ENCODE measurements at places on chromosomes 4 and X.

- DNase-seq, result no peak
These were observed 92.9 kb downstream of the BCOR start for GRCh38 chrX:40004921-40005291.

DNA sequence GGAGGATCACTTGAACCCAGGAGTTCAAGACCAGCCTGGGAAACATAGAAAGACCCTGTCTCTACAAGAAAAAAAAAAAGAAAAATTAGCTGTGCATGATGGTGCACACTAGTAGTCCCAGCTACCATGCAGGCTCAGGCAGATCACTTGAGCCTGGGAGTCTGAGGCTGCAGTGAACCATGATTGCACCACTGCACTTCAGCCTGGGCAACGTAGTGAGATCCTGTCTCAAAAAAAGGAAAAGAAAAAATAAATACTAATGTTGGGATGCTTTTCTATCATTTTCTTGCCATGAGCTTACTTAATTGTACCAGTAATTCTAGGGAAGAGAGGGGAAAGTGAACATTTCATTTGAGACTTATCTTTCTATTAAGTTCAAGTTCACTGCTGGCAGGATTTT lies 19.8 kb downstream of the DCUN1D4 start:
- DNase-seq, result no peak

DNA sequence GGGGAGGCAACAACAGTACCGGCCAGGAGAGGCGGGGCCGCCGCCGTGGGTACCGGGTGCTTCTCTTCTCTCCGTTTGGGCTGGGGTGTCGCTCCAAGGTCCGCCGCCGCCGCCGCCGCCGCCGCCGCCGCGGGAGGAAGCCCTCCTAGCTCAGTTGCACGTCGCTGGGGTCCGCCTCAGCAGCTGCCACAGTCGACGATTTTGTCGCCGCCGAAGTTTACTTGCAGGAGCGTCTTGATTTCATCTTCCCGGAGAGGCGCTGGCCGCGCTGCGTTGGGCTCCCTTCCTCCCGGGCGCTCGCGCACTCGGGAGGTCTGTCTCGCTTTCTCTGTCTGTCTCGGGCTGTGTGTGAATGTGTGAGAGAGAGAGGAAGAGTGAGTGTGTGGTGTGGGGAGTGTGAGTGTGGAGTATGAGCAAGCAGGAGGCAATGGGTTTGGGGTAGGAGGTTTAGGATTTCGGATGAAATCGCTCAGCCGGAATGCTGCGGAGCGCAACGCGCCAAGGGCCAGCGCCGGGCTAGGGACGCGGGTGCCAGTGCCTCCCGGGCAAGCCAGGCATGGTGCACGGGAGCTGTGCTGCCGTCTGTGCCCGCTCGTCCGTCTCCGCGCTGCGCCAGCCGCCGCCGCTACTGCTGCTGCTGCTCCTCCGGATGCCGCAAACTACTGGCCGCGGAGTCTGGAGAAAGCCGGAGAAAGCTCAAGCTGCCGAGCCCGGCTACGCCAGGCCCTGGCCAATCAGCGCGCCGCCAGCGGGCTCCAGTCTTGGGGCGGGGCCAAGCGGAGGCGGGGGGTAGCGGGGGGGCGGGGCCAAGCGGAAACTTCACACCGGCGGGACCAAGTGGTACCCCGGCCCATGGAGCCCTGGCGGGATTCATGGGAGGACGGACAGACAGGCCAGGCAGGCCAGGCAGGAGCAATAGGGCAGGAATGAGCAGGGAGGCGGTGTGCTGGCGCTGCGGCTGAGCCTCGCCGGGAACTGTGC lies at the start of gene PCDH19:
PCDH19 (minus strand) TSS at position 664 of the 981 bp plus-strand sequence. CDS start 1,676 bp downstream, outside the sequence.
- DNase-seq, result peak; percentile 15

- no peak for DNase-seq
These were observed 103.1 kb upstream of the GPRIN3 start for GRCh38 chr4:89410687-89411086.

- DNase-seq, result no peak
These were observed 49.5 kb downstream of the PHEX start for GRCh38 chrX:22081475-22082092.

- DNase-seq, result no peak
These were observed 55.5 kb downstream of the WFS1 start for GRCh38 chr4:6324999-6325787.

GRCh38 chr4:128310266-128310697 lies 22.7 kb upstream of the PGRMC2 start:
- DNase-seq, result no peak

DNA sequence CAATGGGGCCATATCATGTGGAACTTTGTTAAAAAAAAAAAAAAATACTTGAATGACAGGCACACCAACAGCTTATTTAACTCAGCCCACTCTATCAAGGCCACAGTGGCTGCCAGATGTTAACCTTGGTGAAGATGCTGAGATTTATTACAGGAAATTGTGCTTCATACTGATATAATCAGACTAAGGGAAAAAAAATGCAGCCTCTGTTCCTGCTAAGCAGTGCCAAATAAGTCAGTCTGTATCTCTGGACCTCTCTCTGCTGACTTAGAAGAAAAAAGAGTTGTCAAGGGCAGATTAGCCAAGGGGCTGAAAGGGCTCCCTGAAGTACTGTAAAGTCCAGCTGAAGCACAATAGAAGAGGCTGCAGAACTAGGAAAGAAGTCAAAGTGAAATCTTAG lies 677.7 kb upstream of the HTR2C start:
- DNase-seq, result no peak

GRCh38 chr4:176188654-176189053 lies 6.7 kb downstream of the SPATA4 start:
- no peak for DNase-seq

GRCh38 chr4:656436-657337 lies 17.4 kb downstream of the ATP5ME start:
- no peak for DNase-seq

- no peak for DNase-seq
These were observed 37.8 kb downstream of the SNX25 start for GRCh38 chr4:185247151-185247550.

DNA sequence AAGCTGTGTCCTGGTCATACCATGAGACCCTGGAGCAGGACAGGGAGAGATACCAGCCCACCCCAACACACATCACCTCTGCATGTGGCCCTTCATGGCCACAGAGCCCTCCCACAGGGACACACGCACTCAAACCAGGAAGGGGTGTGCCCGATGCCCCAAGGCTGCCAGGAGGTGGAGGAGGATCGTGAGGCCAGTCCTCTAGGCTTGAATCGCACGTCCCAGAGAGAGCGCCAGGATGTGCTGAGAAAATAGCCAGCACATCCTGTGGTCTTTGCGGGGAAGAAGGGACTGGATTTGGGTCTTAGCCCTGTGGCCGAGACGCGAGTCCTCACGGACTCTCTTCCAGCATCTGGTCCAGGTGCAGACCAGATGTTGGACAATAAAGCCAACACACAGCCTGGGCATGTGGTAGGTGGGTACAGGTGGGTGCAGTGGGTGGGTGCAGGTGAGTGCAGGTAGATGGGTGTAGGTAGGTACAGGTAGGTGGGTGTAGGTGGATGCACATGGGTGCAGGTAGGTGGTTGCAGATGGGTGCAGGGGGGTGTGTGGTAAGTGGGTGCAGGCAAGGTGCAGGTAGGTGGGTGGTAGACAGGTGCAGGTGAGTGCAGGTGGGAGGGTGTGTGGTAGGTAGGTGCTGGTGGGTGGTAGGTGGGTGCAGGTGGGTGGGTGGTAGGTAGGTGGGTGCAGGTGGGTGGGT lies 94.3 kb upstream of the AFAP1 start:
- no peak for DNase-seq

DNA sequence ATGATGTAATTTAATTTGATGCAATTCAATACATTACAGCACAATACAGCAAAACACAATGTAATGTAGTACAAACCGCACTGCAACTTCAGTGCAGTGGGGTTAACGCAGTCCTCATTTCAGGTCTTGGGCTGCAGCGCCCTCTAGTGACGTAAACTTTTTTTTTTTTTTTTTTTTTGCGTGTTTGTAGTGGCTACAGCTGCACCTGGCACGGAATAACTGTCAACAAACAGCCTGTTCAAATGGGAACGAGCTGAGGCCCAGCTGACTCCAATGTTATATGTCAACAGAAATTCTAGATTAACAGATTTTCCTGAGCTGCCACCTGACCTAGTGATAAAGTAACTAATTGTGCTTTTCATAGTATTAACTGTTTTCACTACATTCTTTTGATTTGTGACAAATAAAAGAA lies 33.5 kb upstream of the RASSF6 start:
- peak; percentile 16 for DNase-seq
